H7 (cell line): ENCODE measurements at places on chromosomes 16 and 17.

DNA sequence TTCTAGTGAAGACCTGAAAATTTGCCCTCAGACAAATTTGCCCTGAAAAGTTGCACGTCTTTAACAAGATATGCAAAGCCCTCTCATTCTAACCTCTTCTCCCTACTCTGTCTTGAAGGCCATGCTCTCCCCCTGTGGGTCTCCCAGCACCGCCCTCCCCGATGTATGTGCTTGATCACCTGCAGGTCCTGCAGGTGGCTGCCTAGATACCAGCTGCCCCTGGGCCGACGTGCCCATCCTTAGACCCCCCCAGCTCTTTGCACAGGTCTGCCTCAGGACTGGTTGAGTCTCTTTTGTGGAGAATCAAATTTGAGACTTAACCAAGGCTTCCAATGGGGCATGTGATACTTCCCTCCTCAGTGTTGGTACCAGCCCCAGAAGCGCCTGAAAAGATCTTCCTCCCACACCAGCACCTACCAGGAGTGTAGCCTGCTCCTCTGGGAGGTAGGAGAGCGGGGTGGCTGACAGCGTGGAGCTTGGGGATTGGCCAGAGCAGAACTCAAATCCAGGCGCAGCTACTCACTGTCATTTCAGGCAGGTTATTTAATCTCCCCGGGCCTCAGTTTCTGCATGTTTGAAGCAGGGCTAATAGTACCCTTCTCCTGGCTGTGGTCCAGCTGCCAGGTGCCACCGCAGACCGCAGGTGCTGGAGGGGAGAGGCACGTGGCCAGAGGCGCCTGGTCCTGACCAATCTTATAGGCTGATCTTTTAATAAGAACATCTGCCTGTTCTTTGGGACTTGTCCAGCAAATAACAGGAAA, 4.5 kb upstream of the MRPL38 start:
- DNase-seq = no peak

GRCh38 chr16:11476676-11477075, 110.0 kb downstream of the LITAF start:
- no peak for DNase-seq

GRCh38 chr17:16938031-16938430, 33.9 kb downstream of the TNFRSF13B start:
- DNase-seq = peak; percentile 1

- peak; percentile 89 for DNase-seq
These were observed 20.2 kb downstream of the CDK5RAP3 start for GRCh38 chr17:47990962-47991731.

GRCh38 chr16:76278980-76279379, 1.8 kb downstream of the CNTNAP4 start:
- peak; percentile 17 for DNase-seq
